ENCODE measurements at places on chromosomes 13 and 19. TPM values are rescaled to one million over a fixed set of nuclear protein-coding genes. Genes with fewer than 3 reads are reported as not detected.

RCBTB1 gene
- 13.3 TPM for total RNA-seq

CCNA1 gene
- total RNA-seq = 0.33 TPM

CPAMD8 gene
- 21.0 TPM for total RNA-seq

PEAK3 gene
- total RNA-seq = 2.3 TPM

ZC3H4 gene
- total RNA-seq = 34.1 TPM

GRCh38 chr13:20378721-20379120 is 146.6 kb upstream of the GJB6 start:
- DNase-seq = no peak

DNA sequence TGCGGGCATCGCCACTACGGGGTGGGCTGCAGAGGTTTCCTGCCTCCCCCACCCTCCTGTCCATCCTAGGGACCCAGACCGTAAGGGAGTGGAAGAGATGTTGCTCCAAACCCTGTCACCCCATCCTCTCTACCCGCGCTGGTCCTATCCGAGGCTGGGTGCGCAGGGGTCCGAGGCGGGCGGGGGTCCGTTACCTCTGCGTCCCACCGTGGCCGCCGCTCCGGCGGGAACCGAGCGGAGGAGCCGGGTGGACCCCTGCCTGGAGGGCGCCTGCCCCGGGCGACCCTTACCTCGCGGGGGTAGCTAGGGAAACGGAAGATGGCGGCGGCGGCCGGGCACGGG is at the start of gene DGKH:
DGKH (plus strand) TSS at position 307 of the 342 bp plus-strand sequence. CDS start 126 bp downstream, outside the sequence.
- DNase-seq = no peak

DNA sequence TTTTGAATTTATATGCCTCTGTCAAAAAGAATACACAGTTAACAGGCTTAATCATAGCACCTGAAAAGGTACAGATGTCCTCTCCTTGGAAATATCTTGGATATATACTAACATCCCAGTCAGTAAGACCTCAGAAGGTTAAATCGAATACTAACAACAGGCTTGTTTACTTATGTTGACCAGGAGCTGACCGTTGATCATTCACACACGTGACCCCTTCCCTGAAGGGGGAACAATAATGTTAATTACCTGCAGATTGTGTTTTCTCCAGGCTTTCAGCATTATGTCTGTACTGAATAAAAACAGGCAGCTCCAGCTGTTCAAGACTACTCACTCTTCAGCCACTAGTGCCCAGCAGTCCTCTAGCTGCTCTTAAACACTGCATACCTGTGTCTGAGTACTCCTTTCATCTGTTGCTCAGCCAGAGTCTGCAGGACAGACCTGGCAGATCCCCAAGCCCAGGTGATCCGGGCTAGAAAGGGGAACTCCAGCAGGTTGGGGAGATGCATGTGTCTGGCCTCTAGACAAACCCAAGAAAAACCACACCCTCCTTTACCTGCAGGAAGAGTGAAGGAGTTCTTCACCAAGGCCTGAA is 163.9 kb downstream of the RNF17 start:
- no peak for DNase-seq

- DNase-seq = no peak
These were observed 34.4 kb upstream of the ABCC4 start for GRCh38 chr13:95335667-95336066.

GRCh38 chr19:7545904-7546303 is 10.4 kb downstream of the PNPLA6 start:
- DNase-seq = no peak

GRCh38 chr19:850221-850978 is 1.7 kb upstream of the ELANE start:
- DNase-seq = peak; percentile 98

- no peak for DNase-seq
These were observed 271.3 kb downstream of the PCDH20 start for GRCh38 chr13:61144301-61144700.

DNA sequence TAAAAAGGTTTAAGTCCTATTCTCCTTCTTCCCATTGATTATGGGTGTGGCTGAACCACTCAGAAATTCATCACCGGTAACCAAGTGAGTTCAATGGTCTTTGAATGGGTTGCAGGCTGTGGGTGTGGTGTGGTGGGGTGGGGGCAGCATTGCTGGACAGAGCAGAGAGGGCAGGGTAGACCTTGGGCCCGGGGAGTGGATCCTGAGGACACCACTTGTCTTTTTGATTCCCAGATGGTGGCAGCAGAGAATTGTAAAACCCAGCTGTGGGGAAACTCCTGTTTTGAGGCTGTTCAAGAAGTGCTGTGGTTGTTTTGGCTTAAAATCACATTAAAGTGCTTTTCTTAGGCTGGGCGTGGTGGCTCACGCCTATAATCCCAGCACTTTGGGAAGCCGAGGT is 45.8 kb upstream of the RGCC start:
- DNase-seq = peak; percentile 90

DNA sequence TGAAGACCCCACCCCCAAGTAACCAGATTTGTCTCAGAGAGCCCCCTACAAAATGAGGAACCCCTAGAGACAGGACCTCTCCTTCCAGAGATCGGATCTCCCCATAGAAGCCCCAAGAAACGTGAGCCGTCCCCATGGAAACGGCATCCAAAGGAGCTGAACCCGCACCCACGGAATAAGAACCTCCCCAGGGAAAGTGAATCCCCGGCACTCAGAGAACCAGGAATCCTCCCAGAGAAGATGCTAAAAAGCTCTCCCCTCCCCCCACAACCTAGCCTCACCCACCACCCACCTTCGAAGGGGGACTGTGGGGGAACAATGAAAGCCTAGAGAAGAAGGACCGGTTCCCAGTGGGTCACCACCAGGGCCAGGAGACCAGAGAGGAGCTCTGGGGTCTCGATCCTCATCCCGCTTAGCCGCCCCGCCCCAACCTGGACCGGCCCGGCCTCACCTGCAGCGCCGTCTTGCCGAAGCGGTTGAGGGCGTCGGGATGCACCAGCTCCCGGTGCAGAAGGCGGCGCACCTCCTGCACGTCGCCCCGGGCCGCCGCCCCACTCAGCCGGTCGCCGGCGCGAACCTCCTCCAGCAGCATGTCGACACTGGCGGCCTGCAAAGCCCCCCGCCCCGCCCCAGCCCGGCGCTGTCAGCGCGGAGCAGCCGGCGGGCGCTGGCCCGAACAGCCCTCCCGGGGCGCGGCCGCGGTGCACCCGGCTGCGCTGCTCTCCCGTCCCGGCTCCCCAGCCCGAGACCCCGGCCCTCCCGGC is 535 bp downstream of the CDKN2D start:
- DNase-seq = no peak

- DNase-seq = no peak
These were observed 47.9 kb upstream of the EPHX3 start for GRCh38 chr19:15280048-15280725.
